Mesendoderm (in vitro differentiated cells): ENCODE measurements at places on chromosomes 16 and 17.

- peak; percentile 38 for DNase-seq
These were observed 4.8 kb upstream of the MAPT start for GRCh38 chr17:45889579-45889978.

- DNase-seq = peak; percentile 81
These were observed 202.0 kb downstream of the C16orf78 start for GRCh38 chr16:49575346-49576172.

GRCh38 chr16:50552476-50553101 is 4.4 kb downstream of the NKD1 start:
- no peak for DNase-seq

DNA sequence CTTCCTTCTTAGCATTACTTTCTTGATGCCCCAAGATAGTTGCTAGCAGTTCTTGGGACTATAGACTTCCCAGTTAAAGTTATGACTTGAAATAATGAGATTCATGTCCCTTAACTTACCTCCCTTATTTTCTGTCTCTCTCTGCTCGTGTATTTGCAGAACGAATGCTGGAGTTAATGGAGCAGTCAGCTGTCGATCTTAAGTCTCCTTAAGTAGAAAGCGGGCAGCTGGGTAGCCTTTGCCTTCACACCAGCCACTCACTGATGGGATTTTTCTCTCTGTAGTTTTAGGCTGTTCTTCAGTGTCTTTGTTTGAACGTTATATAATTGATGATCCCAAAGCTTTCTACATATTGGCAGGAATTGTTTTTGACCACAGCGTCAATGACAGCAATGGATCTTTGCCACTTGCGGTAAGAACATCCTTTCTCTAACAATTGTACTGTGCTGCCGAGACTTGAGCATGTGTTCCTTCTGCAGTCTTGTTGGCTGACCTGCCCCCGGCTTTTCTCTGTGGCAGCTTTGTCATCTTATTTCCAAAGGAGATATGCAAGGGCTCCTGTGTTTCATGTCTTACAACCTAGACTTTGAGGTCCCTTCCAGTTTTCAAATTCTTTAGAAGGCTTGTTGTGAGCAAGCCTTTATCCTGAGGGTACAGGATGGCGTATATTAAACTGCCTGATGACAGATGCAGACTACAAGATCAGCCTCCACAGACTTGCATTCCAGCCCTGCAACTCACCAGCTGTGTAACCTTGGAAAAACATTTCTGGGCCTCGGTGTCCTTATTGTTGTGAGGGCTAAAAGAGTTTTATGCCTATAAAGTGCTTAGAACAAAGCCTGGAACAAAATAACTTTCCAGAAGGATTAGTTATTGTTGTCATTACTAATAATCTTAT is 25.1 kb upstream of the ABCA3 start:
- no peak for DNase-seq
